Stimulated activated naive CD4-positive, alpha-beta T cell treated with Interleukin-2 at 50 U/mL for 16 hours (primary cell): ENCODE measurements at places on chromosomes 5 and 9.

DNA sequence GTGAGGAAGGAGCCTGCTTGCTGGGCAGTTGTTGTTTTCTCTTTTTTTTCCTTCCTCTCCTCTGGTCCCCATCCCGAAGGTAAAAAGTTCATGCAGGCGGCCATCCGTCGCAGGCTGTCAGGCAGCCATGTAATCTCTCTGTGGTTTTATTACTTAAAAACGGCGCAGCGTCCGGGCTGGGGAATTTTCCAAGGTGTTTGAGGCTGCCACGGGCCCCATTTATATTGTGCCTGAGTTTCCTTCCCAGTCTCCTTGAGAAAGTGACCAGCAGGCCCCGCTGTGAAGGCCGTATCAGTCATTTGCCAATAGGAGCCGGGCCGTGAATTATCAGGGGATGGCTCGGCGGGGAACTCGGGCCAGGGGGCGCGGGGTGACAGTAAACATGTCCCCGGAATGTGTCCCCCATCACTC lies 289.7 kb downstream of the PBX3 start:
- DNase-seq = no peak

DNA sequence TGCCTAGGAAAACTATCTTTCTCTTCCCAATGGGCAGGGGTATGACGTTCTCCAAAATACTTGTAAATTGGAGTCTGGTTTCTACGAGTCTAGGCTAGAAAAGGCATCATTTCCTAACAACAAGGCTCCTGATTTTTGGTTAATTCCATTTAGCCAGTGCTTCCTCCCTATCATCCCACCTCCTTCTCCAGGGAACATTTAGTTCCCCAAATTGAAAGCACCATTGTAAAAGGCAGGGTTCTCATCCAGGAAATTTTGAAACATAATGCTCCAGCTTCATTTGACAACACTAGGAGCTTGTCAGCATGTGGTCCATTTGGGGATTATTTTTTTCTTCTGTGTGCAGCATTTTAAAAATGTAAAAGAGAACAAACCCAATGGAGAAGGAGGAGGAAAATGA lies 256.5 kb upstream of the GRIA1 start:
- no peak for DNase-seq

DNA sequence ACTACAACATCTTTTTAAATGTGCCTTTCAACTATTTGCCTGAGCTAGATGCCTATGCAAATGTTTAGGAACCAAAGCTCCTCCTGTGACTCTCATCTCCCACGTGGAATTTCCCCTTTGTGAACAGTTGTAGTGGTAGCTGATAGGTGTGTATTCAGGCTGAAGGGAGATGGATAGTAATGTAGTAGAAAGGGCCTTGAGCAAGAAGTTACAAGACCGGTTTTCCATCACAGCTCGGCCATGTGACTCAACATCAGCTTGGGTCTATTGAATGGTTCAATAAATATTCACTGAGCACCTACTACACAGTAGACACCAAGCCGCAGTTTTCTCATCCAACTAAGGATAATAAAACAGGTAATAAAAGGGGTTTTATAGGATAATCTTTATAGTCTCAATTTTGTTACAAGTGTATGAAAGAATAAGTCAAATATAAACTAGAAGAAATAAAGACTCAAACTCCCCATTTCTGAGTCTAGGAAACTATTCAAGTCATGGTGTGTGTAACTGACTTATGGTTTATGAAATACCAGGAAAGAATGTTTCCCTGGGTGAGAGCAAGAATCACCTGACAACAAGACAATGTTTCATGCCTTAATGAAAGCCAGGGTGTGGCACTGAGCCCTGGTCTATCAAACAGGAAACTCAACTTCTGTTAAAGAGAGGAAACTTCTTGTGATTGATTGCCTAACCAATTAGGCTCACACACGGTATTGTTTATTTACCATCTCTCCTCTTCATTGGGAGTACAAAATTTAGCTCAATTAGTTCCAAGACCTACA lies 187.1 kb upstream of the SPEF2 start:
- DNase-seq = no peak

DNA sequence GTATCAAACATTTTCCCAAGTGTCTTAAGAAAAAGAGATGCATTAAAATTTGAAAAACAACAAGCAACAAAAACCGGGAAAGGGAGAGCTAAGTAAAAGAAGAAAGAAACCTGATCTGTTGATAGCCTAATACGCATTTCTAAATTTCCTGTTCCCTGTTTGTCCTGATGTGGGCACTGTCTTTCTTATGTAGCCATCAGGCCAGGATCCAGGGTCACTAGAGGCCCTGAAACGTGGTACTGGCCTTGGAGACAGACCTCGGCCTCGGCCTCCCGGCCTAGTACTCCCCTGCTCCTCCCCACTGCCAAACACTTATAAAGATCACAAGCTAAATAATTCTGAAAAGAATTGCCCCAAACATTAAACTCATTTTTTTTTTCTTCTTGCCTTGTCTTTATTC lies 547.2 kb downstream of the IRX1 start:
- DNase-seq = no peak

- DNase-seq = no peak
Measured at GRCh38 chr5:62144401-62145022, 161.5 kb upstream of the KIF2A start.

DNA sequence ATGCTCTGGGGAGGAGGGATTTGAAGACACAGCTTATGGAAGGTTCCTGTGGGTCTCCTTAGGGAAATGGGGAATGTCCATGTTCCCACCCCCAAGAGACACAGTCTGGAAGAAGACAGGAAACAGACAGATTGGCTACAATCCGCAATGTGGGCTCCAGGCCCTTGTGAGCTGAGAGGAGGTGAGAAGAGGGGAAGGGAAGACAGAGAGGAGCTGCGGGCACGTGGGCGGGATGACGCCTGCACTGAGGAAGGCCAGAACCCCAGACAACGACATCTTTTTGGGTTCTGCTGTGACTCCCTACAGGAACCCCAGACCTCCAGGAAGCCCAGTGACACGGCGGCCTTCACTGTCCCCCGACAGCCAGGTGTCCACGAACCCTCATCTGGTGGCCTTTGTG lies 29.9 kb upstream of the NKD2 start:
- no peak for DNase-seq

GRCh38 chr9:7370381-7370780 lies 429.2 kb downstream of the DMAC1 start:
- no peak for DNase-seq

- DNase-seq = no peak
Measured at GRCh38 chr9:69470186-69470977, 145.4 kb downstream of the ENTREP1 start.

DNA sequence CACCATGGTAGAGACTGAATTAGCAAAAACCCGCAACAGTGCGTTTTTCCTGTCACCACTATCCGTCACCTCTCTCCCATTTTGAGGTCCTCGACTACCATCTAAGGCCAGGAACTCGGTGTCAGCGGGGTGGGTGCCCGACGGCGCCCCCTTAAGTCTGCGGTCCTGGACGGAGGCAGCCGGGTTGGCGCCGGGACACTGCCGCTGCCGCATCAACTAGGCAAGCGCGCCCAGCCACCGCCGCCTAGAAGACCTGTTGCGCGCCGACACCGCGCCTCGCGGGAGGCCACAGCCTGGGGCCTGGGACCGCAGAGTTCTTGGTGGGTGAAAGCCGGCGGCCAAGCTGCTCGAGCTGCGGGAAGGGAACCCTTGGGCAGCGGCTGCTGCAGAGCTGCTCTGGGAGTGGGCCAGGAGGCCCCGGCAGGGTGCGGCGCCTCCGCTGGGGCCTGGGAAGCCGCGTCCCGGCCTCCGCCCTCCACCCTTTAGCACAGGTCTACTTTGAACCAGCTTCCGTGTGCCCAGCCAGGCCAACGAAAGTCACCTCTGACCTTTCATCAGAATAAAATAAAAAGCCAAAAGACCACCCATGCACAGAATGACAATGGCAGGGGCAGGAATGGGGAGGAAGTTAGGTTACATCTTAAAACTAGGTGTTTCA lies 3.5 kb downstream of the FOXB2 start:
- DNase-seq = no peak

- DNase-seq = no peak
Measured at GRCh38 chr5:13625616-13626198, 318.8 kb downstream of the DNAH5 start.

GRCh38 chr9:97660847-97661246 lies 27.2 kb downstream of the NCBP1 start:
- no peak for DNase-seq

DNA sequence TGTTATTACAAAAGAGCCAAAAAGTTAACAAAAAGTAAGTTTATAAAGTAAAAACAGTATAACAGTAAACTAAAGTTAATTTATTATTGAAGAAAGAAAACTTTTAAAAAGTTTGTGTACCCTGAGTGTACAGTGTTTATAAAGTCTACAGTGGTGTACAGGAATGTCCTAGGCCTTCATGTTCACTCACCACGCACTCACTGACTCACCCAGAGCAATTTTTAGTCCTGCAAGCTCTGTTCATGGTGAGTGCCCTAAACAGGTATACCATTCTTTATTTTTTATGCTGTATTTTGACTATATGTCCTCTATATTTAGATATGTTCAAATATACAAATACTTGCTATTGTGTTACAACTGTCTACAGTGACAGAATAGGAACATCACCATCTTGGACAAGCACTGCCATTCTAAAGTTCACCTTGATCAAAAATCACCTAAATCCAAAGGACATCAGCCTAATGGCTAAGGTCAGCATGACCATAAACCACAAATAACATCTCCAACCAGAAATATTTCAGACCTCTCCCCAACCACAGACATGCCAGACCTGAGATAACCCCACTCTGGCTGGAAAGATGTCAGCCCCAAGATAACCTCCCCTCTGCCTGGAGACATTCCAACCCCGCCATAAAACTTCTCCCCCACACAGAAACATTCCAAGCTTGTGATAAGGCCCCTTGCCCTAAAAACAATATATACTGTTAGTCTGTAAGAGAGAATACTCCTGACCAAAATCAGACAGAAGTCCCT lies 56.1 kb downstream of the AGXT2 start:
- no peak for DNase-seq

DNA sequence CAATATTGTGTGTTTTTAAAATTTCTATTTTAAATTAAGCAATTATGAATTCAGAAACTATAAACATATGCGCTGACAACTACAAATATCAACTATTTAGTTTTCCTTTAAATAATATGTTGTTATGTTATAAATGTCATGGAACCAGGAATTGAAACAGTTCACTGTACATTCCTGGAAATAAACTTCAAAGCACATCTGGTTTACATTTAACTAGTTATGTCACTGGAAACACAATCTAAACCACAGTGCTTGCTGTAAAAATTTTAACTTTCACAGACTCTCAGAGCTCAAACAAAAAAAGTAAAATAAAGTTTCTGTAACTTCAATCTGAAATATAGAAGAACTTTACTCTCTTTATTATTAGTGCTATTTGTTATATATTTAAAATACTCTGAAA lies 179.2 kb downstream of the FBN2 start:
- DNase-seq = no peak

DNA sequence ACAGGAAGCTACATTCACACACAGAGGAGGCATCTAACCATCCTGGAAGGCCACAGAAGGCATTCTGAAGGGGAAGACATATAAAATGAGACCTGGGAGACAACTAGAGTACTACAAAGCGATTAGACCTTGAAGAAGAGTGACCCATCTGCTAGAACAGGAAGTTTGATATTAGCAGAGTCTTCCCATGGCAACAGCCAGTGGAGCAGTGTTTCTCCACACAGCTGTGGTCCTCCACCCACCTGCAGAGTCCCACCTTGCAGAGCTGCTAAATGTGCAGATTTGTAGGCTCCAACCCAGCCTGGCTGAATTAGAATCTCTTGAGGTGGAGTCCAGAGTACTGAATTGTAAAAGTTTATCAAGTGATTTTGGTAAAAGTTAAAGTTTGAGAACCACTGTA lies 267.0 kb downstream of the CETN3 start:
- DNase-seq = no peak

GRCh38 chr9:76810377-76810957 lies 46.2 kb downstream of the PCA3 start:
- DNase-seq = no peak

DNA sequence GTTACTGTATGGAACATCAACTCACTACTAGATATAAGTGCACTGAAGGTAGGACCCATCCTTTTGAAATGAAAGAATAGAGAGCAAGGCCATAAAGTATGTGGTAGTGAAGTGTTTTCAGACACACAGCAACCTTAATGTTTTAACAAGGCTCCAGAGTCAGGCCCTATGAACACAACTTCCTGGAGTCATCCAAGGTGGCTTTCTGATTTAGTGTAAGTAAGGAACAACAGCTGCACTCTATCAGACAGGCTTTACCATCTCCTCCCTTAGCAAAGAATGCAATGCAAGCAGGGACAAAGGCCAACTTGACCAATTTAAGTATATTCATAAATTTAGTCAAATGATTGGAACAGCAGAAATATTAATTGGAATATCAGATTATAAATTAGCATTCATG lies 90.1 kb downstream of the MPDZ start:
- no peak for DNase-seq

DNA sequence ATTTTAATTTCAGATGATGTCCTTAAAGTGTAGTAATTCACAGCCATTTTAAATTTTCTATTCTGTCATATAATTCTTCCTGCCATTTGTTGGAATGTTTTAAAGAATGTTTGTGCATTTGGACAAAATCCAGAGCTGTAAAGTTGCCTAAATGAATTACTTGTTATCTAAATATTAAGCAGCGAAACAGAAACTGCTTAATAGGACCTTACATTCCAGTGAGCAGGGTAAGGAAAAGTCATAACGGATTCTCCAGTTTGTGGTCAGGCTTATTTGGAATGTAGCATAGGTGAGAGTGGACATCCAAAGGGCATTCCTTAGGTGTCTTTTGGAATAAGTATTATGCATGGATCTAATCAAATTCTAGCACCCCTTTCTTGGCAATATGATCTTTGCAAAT lies 410.4 kb upstream of the PTPRD start:
- no peak for DNase-seq

GRCh38 chr9:109797006-109797405 lies 17.0 kb downstream of the PALM2AKAP2 start:
- no peak for DNase-seq

DNA sequence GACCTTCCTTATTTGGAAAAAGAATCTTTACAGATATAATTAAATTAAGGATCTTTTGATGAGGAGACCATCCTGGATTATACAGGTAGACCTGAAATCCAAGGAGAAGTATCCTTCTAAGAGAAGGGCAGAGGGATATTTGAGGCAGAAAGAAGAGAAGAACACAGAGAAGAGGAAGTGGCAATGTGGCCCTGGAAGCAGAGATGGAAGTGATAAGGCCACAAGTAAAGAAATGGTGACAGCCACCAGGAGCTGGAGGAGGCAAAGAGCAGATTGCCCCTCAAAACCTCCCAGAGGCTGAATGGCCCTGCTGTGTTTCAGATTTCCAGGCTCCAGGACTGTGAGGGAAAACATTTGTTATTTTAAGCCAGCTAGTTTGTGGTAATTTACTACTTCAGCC lies 93.0 kb upstream of the ANKRD55 start:
- no peak for DNase-seq

- no peak for DNase-seq
Measured at GRCh38 chr9:126592461-126592860, 21.3 kb upstream of the LMX1B start.

- no peak for DNase-seq
Measured at GRCh38 chr9:111621895-111622480, 9.1 kb upstream of the DNAJC25 start.

- no peak for DNase-seq
Measured at GRCh38 chr5:127621601-127622325, 27.1 kb upstream of the CTXN3 start.
